ENCODE measurements at places on chromosomes 7 and 10. TPM values are rescaled to one million over a fixed set of nuclear protein-coding genes. Genes with fewer than 3 reads are reported as not detected.

- no peak for DNase-seq
These were observed 192.7 kb downstream of the KIF20B start for GRCh38 chr10:89894051-89894450.

DNA sequence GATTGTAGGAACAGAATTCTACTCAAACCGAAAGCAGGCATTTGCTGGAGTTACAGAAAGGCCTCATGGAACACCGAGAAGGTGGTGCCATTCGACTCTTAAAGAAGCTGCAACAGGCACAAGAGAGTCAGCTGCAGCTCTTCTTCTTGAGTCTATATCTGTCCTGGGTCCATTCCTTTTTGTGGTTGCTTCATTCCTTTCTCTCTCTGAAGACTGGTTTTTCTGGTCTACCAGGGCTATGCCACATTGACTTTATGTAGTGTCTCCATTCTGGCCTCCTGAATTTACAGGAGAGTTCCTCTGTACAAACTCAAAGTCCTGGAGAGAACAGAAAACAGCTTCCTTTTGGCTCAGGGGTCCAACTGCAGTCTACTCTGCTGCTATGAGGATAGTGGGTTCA, 132.8 kb downstream of the CFTR start:
- no peak for DNase-seq

DNA sequence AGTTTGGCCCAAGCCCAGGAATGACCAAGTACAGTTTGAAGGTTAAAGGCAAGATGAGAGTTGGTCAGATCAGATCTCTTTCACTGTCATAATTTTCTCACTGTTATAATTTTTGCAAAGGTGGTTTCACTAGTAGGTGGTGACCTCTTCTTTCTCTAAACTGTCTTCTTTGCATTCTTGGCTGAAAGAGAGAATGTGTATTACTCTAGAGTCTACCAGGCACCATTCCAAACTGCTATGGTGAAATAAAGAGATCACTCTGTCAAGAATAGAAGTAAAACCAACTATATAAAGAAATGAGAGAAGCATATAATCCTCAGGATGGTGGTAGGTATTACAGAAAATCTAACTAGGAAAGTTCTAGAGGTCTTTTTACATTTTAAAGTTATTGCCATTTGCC, 72.7 kb downstream of the DYNC1I1 start:
- DNase-seq: no peak

DNA sequence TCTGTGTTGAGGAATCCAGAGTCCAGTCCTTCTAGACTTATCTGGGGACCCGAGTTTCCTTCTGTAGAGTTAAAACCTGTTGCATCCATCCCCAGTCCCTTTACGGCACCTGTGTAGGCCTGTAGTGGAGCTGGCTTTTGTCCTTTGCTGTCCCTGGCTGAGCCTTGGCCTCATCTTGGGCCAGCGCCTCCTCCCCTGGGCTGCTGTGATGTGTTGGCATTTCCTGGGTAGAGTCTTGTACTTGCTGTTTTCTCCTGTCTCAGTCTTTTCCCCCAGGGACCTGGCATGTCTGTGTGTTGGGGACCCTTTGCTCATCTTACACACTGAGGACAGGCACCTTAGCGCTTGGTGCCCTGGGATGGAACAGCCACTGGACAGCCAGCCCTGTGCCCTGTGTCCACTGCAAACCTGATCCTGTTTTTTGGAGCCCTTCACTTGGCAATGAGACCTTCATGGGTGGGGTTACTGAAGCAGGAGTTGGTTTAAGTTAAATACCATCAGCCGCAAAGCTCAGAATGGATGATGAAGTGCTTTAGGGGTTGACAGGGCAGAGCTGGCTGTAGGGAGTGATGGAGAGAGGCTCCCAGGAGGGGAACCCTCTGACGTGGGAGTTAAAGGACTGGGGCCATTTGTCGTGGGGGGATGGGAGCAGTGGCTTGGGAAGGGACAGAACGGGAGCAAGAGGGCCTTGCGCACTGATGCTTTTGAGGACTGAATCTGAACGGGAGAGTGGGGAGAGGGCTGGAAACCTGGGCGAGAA, 50.9 kb downstream of the CUX1 start:
- no peak for DNase-seq

- DNase-seq: no peak
These were observed 111.5 kb downstream of the ELAPOR2 start for GRCh38 chr7:86947929-86948328.

- DNase-seq: no peak
These were observed 7.9 kb downstream of the GPR146 start for GRCh38 chr7:1052031-1052818.

- no peak for DNase-seq
These were observed 103.0 kb downstream of the ITIH5 start for GRCh38 chr10:7563770-7564169.

- DNase-seq: no peak
These were observed 75.6 kb downstream of the MYOF start for GRCh38 chr10:93406364-93407145.

- no peak for DNase-seq
These were observed 137.5 kb upstream of the TCF7L2 start for GRCh38 chr10:112812586-112812985.

GRCh38 chr7:142440906-142441411, 183.1 kb upstream of the PRSS58 start:
- no peak for DNase-seq

DNA sequence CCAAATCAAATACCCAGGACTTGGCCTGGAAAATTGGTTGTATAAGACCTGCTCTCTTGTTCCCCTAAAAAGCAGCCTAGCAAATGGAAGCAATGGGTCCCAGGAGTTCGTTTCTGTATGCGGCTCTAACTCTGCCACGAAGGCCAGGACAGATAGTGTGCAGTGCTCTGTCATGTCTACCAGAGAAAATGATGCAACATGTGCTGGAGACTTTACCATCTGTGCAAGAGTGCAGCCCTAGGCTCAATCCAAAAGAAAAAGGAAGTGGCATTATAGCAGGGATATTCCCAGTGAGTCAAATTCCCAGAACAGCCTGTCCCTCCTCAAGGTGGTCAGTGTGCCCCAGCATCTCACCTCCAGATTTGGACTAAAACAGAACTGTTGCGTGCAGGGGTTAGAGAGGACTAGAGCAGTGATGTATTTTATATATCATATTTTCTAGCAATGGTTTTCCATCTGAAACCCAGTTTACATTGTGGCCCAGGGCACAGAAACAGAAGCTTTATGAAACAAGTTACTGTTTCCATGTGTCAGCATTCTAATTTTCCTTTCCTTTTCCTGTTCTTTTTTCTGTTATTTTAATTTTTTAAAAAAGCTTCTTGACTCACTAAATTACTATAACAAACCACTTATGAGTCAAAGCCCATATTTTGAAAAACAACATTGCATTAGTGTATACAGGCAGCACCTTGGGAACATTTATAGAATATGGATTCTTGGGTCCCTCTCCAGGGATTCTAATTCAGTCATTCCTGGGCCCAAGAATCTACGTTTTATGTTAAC, 311.2 kb downstream of the RNLS start:
- DNase-seq: peak; percentile 54

GRCh38 chr10:15842556-15843169, 17.6 kb downstream of the MINDY3 start:
- DNase-seq: peak; percentile 15

DNA sequence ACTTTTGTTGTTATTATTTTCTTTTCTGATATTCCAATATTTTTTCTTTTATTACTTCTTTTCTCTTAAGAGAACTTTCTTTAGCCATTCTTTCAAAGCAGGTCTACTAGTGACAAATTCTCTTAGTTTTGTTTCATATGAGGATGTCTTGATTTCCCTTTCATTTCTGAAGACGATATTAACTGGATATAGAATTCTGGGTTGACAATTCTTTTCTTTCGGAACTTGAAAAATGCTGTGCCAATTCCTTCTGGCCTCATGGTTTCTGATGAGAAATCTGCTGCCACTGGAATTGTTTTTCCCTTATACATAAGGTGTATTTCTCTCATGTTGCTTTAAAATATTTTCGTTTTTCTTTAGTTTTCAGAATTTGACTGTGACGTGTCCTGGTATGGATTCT, 97.0 kb upstream of the KIF5B start:
- DNase-seq: no peak

DNA sequence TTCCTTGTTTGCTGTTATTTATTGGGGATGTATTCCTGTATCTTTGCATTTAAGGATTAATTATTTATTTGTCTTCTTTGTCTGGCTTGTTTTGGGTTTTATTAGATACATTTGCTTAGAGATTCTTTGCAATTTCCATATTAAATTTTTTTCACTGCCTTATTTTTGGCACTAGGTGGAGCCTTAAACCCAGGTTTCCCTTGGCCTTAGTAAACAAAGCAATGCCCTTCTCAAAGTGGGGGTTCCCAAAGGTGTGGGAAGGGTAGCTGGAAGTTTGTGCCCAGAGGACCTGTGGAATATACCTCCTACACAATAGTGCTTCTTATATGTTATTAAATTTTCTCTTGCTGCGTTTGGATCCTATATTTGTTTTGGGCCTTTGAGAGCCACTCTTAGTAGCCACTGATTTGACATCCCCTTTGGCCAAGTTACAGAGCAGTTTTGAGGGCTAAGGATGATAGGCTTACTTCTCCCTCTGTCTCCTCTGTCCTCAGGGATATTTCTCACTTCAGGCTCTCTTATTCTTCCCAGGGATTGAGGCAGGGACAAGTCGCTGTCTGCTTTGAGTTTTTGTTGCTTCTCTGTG, 162.3 kb downstream of the ITGB1 start:
- peak; percentile 23 for DNase-seq

DNA sequence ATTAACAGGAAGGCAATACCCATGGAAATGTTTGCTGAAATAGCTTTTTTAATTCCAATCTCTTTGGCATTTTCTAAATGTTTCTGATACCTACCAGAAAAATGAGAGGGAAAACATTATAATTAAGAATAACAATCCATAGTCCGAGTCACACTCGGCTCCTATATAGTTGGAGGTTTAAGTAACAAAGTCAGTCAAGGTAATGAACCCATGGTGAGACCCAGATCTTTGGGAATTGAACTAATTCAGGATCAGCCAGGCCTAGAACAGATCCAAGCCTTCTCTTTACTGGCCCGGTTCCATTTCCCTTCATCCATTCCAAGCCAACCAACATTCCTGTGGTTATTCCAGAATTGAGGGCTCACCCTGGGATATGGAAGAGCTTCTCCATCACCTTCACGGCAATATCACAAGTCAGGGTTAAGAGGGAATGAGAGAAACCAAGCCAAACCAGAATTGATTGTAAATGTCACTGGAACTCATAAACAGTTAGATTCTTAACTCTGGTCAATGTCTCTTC, 28.3 kb downstream of the ABCB4 start:
- no peak for DNase-seq

DNA sequence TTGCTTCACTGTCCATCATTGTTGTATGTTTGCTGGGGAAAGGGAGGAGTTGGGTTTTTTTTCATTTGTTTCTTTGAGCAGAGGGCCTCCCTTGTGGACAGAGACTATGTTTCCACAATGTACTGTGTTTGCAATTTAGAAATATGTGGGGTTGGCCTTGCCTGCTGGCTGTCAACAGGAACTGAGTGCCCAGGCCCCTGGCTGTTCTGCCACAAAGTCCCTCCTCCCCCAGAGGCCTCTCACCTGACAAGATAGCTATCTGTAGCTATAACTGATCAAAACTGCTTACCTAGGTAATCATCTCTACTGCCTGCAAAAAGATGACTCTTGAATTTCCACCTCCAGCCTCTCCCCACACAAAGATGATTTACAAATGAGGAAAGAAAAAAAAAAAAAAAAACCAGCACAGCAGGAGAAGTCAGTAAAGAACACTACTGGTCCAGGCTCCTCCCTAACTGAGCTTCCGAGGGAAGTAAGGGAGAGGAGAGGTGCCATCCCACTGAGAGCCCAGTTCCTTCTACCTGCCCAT, 121.8 kb downstream of the SGMS1 start:
- no peak for DNase-seq

DNA sequence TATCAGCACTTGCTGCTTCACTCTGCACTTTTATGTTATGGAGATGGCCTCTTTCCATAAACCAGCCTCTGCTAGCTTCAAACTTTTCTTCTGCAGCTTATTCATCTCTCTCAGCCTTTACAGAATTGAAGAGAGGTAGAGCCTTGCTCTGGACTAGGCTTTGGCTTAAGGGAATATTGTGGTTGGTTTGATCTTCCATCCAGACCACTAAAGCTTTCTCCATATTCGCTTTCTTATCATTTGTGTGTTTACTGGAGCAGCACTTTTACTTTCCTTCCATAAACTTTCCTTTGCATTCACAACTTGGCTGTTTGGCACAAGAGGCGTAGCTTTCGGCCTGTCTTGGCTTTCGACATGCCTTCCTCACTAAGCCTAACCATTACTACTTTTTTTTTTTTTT, 23.6 kb downstream of the DYDC2 start:
- no peak for DNase-seq

- peak; percentile 73 for DNase-seq
These were observed 99.6 kb downstream of the SVIL start for GRCh38 chr10:29535012-29535777.

GRCh38 chr10:2936816-2937215, 130.5 kb upstream of the PFKP start:
- DNase-seq: no peak

DNA sequence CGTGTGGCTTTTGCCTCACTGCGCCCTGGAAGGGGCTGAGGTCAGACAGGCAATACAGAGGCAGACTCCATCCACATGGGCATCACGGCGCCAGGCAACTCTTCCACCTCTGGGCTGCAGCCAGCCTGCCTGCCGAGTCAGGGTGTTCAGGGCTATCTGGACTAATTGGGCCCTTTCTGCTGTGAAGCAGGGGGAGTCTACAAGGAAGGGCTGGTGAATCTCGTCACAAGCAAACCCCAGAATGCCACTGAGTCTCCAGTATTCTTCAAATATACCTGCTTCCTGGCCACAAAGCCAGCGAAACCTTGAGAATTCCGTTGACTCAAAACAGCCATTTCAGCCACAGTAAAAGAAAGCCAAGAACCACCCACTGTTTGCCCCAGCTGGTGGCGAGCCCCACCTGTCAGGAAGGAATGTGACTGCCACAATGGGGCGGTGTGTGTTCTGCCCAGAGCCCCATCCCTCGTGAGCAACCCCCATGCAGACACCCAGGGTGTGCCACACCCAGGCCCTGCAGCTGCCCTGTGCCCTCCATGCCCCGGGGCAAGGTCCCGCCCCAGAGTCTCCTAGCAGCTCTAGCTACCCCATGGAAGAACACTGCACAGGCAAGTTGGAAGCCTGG, 117.3 kb downstream of the FAM53B start:
- peak; percentile 77 for DNase-seq

GRCh38 chr7:5620459-5620881, 161.0 kb downstream of the RNF216 start:
- peak; percentile 98 for DNase-seq

GRCh38 chr7:82443547-82444219, at the start of gene CACNA2D1:
TSS of gene CACNA2D1 (minus strand) at chr7:82443777.
- DNase-seq: peak; percentile 88

The GIMAP1 gene
- total RNA-seq: not detected

The PTCD1 gene
- total RNA-seq: 19.2 TPM

The HMX3 gene
- not detected for total RNA-seq

The ZNF503 gene
- total RNA-seq: 4.1 TPM

The CFAP58 gene
- total RNA-seq: 1.4 TPM

The PNLIPRP3 gene
- total RNA-seq: 0.06 TPM

The CTAGE4 gene
- total RNA-seq: 0.06 TPM

The GNGT1 gene
- not detected for total RNA-seq
